ENCODE measurements at places on chromosomes 16 and 17.

DNA sequence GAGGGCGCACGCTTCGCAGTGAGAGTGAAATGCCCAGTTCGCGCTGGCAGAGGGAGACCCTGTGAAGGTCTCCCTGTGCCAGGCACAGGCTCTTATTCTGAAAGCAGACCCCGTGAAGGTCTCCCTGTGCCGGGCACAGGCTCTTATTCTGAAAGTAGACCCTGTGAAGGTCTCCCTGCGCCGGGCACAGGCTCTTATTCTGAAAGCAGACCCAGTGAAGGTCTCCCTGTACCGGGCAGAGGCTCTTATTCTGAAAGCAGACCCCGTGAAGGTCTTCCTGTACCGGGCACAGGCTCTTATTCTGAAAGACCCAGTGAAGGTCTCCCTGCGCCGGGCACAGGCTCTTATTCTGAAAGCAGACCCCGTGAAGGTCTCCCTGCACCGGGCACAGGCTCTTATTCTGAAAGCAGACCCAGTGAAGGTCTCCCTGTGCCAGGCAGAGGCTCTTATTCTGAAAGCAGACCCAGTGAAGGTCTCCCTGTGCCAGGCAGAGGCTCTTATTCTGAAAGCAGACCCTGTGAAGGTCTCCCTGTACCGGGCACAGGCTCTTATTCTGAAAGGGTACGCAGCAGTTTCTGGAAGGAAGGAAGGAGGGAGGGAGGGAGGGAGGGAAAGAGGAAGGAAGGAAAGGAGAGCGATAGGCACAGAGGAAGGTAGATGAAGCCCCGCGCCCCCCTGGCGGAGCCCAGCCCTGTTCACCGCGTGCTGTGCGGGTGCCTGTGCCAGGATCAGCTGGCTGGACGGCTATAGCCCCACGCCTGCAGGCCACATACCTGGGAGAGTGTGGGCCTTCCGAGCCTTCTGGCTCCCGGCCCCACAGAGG is 55.3 kb downstream of the WDR45B start:
- DNase-seq = peak; percentile 92

GRCh38 chr17:59853168-59853918 is 39.4 kb downstream of the TUBD1 start:
- peak; percentile 50 for DNase-seq

- no peak for DNase-seq
Observed at GRCh38 chr17:43019418-43019817, 2.8 kb downstream of the VAT1 start.

- DNase-seq = no peak
Observed at GRCh38 chr16:67053767-67054334, 24.9 kb downstream of the CBFB start.

- DNase-seq = no peak
Observed at GRCh38 chr17:75518983-75519537, 2.7 kb downstream of the TSEN54 start.

DNA sequence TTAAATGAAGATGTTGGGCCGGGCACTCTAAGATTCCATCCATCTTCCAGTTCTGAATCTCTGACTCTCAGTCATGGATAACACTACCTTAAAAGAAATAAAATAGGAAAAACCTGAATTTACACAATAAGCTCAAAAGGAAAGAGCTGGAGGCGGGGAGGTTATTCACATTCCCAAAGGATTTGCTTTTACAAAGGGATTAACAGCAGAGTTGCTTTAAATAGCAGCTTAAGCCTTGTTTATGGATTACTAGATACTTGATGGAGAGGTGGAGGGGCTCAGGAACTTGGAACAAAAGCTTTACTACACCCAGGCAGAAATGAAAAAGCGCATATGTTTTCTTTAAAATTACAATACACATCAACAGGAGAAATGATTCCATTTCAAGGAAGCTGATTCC is 84.5 kb downstream of the XYLT1 start:
- DNase-seq = no peak

- peak; percentile 68 for DNase-seq
Observed at GRCh38 chr16:87877942-87878507, 8.7 kb upstream of the SLC7A5 start.

DNA sequence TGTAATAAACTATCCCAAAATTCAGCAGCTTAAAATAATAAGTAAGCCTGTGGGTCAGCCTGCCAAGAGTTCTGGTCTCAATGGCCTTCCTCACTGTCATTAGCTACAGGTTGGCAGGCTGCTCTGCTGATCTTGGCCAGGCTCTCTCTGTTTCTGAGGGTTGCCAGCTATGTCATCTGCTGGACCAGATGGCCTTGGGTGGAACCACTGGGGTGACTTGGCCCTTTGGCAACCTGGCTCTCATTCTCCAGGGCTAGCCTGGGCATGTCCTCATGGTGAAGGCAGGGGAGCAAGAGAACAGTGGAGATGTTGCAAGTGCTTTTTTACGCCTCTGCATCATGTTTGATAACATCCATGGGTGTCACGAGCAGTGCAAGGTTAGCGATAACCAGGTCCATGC is 13.9 kb downstream of the ITGAM start:
- DNase-seq = no peak

DNA sequence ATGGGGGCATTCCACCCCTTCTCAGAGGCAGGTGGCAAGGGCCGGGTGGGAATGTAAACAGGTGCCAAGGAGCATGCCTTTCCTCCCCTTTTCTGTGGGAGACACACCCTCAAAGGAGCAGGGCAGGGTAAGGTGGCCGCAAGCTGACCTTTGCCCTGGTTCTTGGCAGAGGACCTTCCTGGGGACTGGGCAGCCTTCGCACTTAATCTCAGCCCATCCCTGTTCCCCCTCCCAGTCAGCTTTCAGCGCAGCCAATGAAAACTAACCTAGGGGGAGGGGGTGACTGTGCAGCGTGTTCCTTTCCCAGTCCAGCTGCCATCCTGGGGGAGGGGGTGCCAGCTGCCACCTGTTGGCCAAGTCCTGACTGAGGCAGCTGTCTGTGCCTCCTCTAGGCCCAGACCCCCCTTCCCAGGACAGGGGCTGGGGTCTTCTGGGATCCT is 2.8 kb downstream of the TRAF4 start:
- no peak for DNase-seq

- no peak for DNase-seq
Observed at GRCh38 chr16:87720446-87720845, 45.3 kb downstream of the KLHDC4 start.

- no peak for DNase-seq
Observed at GRCh38 chr16:2180962-2181923, 15.2 kb downstream of the CASKIN1 start.

DNA sequence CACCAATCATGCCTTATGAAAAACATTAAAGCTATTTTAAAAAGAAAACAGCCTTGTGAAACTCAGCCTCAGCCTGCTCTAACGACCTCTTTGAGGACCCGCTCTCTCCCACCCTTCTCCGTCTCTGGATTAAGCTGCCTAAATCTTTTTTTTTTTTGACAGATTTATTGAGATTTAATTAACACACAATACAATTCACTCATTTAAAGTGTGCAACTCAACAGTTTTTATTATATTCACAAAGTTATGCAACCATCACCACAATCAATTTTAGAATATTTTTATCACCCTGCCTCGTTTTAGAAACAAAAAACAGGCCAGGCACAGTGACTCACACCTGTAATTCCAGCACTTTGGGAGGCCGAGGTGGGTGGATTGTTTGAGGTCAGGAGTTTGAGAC is 8.4 kb downstream of the CDR2L start:
- no peak for DNase-seq

DNA sequence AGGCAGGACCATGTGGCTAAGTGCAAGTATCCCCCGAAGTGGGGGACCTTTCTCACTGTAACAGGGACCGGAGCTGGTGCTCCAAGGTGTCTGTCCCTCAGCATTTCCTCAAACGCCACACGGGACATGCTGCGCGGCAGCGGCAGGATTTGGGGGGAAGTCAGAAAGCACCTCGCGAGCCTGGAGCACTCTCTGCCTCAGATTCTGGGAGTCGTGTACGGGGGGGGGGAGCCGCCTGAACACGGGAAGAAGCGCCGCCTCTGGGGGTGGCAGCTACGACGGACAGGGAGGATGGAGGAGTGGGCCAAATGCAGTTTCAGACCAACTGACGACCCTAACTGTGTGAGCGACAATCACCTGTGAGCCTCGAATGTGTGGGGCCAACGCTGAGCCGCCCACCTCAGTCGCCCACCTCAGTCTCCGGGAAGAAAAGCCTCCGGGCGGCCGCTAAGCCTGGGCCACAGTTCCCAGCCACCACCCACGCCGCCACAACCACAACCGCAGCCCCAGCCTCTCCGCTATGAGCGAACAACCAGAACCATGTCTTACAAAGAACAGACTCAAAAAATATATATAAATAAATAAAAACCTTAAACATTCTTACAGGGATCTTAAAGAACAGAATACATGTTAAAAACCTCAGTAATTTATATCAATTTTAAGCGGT is 8.8 kb upstream of the TRAP1 start:
- DNase-seq = no peak

DNA sequence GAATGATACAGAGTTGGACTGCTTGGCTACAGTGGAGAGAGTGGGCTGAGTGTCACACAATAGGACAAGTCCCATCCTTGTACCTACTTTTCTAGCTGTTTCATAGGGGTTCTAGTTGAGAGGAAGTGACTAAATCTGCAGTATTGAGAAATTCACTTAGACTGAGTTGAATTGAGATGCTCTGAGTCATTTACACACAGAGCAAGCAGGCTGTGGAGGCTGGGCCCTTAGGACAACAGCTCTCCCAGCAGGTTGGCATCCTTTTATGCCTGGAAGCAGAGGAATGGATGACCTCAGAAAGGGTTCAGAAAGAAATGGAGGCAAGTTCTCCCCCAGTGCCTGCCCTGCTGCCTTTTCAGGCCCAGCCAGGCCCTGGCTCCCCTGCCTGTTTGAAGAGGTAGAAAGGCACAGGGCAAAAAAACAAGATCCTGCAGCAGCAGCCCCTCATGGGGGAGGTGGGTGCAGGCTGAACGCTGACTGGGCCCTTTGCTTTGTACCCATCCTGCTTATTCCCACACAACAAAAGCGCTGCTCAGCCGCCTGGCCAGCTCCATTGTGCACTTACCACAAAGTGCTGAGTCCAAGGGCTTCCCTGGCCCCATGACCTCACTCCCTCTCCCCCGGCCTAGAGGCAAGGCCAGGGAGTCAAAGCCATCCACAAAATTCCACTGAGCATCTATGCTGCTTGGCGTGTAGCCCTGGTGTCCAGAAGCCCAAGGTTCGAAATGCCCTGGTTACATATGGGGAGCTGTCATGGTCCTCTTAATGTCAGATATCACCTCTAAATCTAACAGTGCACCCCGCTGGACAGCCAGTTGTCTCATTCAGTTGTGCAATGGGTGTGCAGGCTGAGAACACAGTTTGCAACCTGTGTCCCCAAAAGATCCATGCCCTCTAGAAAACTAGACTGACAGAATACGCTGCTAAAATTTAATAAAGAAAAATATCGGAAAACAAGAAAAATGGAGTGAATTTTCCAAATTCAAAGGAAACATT is 5.4 kb upstream of the CRYBA1 start:
- DNase-seq = no peak

DNA sequence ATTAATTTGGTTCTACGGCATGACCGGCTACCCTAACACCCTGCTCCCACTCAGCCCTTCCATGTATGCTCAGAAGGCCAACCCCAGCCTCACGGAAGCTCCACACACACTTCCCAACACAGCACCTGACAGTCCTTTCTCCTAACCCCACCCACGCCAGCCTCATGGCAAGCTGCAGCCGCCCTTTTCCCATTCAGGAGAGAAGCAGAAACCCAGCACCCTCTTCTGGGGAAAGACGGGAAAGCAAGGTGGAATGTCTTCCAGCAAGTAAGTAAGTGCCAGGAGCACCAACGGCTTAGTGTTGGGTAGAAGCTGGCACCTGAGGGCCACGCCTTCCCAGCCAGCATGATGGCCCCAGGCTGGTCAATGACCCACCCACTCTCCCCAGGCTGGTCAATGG is 32.1 kb downstream of the ABR start:
- DNase-seq = no peak

DNA sequence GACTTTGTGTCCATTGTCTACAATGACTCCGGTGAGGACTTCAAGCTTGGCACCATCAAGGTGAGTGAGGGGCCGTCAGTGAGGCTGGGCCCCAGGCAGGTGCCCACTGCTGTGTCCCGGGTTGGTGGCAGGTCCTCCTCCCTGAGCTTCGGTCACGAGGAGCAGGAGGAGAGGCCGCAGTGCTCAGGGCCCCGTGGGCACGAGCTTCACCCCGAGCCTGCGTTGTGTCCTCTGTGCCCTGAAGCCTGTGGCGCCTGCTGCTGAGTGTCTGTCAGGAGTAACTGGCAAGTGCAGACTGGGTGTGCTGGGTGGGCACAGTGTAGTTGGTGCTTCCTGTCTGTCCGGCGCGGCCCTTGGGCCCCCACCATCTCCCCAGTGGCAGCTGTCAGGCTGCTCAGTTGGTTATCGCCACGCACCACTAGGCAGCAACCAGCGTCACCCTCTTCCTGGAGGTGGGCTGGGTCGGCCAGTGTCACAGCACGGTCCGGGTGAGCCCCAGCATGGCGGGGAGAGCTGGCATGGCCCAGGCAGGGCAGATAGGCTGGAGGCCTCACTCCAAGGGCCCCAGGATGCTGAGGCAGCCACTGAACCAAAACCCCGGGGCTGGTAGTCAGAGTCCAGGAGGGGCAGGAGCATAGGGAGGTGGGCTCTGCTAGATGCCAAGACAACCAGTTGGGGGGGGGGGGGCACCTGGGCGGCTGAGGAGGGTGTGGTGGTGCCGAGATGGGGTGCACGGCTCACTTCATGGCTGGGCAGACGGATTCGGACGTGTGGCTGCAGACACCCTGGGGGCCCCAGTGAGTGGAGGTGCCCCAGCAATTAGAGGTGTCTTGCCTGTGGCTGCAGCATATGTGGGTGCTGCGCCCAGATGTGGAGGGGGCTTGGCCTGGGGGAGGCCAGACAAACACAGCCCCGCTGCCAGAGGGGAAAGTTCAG is 39.3 kb downstream of the TSC2 start:
- DNase-seq = no peak

GRCh38 chr17:49106321-49107210 is 26.0 kb upstream of the B4GALNT2 start:
- no peak for DNase-seq

GRCh38 chr17:59406808-59407381 is 75.4 kb downstream of the YPEL2 start:
- DNase-seq = no peak

GRCh38 chr16:2333772-2334379 is 6.7 kb downstream of the ABCA3 start:
- DNase-seq = no peak

GRCh38 chr17:61687769-61688168 is 96.8 kb upstream of the NACA2 start:
- no peak for DNase-seq

All from Jurkat, Clone E6-1 (cell line).